ENCODE measurements at places on chromosomes 5 and 9. TPM values are rescaled to one million over a fixed set of nuclear protein-coding genes. Genes with fewer than 3 reads are reported as not detected.

GAS1 gene
- 16.8 TPM for total RNA-seq

FBP1 gene
- 357 TPM for total RNA-seq

NRARP gene
- 21.5 TPM for total RNA-seq

IFNA21 gene
- not detected for total RNA-seq

KLF9 gene
- 91.0 TPM for total RNA-seq

CFAP157 gene
- total RNA-seq, result 0.29 TPM

DROSHA gene
- 50.9 TPM for total RNA-seq

ARHGEF37 gene
- total RNA-seq, result 13.3 TPM

RLN2 gene
- total RNA-seq, result not detected

GRCh38 chr9:131257266-131258025 is 18.9 kb downstream of the FAM78A start:
- DNase-seq, result no peak

DNA sequence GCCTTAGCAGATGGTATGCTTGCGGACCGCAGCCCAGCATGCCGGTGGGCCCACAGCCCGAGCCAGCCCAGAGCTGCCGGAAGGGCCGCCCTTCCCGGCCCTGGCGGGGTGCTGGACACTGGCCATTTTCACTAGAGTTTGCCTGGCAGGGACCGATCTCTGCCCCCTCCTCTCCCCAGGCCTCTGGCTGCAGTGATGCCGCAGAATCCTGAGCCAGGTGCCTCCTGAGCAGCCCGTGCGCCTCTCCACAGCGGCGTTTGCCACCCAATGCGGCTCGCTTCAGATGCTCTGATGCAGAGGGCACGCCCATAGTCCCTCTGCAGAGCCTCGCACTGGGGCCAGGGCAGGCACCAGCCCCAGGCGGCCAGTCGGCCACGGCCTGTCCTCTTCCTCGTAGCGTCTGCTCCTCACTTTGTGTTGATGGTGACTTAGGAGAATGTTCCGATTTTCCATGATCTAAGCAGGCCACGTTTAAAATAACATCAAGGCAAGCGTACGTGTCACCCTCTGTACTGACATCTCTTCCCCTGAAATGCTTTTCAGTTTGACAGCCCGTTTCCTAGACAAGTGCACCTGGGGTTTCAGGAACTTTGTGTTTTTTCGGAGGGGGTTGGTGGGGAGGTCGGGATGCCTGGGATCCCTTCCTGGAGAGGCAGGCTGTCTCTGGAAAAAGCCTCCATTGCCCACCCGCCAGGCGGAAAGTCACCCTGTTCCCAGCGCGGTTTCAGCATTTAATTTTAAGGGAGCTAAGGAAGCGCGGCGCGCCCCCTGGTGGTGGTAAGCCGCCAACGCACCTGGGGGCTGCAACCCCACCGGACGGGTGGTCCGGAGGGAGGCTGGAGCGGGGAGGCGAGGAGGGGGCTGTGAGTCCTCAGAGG is 29.8 kb upstream of the HMCN2 start:
- peak; percentile 84 for DNase-seq

DNA sequence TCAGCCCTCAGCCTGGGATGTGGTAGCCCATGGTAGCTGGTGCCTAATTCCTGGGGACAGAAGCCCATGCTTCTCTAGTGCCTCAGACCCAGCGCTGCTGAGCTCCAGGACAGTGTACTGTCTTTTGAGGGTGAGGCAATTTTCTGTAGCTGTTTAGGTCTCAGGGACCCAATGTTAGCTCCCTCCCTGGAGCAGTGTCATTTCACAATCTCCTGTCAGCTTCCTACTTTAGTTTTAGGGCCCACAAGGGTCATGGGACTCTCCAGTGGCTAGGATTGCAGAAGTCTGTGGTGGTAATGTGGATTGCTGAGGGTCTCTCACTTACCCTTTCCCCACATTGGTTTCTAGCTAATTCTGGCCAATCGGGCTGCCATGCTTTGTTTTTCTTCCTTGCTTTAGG is 67.7 kb upstream of the CCL21 start:
- no peak for DNase-seq

GRCh38 chr9:136983656-136984314 is 992 bp downstream of the LCNL1 start:
- no peak for DNase-seq

DNA sequence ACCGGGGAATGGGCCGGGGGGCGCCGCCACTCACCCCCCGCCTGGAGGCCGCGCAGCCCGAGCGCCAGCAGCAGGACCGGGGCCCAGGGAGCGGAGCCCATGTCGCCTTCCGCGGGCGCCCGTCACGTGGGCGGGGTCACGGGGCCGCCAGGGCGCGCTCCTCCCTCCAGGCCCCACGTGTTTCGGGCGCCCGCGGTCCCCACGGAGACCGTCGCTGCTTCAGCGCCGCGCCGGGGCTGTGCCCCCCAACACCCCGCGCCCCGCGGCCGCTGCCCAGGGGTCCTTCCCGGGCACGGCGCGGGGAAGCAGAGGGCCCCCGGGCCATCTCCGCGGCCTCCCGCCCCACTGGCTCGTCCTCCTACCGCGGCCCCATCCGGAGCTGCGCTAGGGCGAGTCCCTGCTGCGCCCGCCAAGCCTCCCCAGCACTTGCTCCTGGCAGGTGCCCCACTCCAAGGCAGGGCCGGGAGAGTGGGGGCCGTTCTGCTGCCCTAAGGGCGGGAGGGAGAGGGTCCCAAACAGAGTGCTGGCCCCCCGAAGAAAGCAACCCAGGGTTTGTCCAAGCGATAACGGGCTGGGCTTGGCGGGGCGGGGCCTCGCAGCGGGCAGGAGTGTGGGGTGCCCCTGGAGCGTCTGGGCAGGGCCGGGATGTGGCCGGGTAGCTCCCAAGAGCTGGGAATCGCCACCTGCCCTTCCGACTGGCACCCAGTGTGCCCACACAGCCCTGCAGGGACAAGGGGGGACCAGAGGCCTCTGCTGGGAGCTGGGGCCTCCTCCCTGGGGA is at the start of gene DPP7:
Gene DPP7, minus strand, starts transcription at position 121 of the 781 bp plus-strand sequence. Its CDS starts 20 bp downstream, at position 101.
- peak; percentile 90 for DNase-seq

GRCh38 chr9:137049544-137050449 is 3.8 kb upstream of the NPDC1 start:
- no peak for DNase-seq

- DNase-seq, result no peak
Measured at GRCh38 chr9:96779089-96779488, 1.2 kb upstream of the ZNF510 start.

DNA sequence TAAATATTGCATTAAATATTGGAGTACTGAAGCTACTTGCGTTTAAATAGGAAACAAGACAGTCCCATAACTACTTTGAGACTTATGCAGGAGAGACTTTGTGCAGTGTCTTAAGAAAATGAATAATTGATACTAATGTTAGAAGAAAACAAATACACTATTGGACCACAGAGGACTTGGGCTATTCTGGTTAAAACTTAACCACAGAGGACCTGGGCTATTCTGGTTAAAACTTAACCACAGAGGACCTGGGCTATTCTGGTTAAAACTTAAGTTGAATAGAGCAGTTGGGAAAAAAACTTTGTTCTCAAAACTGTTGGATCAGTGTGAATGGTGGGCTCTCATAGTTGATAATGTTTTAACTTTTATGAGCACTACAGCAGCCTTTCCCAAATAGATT is 141.7 kb downstream of the WDR70 start:
- no peak for DNase-seq

GRCh38 chr9:126650404-126651341 is 36.9 kb downstream of the LMX1B start:
- no peak for DNase-seq

DNA sequence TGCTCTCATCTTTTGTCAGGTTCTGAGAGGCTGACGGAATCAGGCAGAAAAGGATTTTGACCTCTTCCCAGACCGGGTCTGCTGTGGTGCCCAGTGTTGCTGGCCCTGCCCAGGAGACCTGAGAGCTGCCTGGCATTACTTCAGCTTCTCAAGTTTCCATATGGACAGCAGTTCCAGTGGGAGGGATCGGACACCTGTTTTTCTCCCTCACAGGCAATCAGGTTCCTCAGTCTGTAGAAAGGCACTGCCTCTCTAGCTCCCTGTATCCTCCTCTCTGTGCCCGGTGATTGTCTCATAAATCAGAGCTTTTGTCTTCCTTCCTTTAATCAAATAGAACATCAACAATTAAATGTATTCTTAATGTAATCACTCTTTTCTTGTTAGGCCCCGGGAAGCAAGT is 198.7 kb downstream of the SEMA6A start:
- no peak for DNase-seq

DNA sequence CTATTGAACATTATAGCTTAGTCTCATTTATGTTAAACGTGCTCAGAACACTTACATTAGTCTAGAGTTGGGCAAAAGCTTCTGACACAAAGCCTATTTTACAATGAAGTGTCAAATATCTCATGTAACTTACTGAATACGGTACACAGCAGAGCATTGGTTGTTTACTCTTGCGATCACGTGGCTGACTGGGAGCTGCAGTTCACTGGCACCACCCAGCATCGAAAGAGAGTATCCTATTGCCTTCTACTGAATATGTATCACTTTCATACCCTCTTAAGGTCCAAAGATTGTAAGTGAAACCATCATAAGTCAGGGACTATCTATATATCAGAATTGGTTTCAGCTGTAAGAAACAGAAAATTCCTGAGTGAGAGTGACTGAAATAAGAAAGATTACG is 42.6 kb upstream of the OSMR start:
- DNase-seq, result no peak

- DNase-seq, result no peak
Measured at GRCh38 chr9:110891760-110892159, 146.5 kb downstream of the LPAR1 start.

GRCh38 chr9:121692606-121693387 is 41.4 kb downstream of the DAB2IP start:
- no peak for DNase-seq

GRCh38 chr9:123344192-123344949 is 11.6 kb upstream of the CRB2 start:
- no peak for DNase-seq

DNA sequence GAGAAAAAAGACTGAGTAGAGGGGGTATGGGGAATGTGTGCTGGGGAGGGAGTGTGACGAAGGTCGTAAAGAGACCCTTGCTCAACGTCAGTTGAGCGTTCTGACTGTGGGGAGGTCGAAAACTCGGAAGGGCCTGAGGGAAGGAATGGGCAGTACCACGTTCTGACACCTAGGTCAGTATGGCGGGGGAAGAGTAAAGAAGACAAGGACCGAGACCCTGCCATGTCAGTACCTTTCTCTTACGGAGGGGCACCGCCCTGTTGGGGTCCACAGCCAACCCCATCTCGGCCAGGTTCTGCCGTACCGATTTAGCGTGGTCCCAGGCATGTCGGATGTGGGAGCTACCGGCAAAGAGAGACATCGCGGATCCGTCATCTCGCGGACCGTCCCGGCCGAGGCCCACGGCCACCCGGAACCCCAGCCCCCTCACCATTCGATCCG is 375 bp downstream of the NOP16 start:
- DNase-seq, result no peak

DNA sequence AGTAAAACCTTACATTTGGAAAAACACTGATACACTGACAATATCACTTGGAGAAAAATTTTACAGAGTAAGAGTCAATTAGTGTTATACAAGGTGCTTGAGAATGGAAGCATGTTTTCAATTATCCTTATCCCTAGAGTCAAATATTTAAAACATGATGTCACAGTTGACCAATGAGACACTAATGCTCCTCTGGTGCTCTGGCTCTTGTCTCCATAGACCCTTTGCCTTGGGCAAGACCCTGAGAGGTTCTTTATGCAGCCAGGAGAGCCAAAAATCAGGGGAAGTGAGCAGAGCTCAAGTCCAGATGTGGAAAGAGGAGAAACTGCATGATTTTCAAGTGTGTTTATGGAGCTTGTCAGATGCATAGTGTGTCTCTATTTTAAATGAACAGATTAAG is 153.9 kb downstream of the MARCHF11 start:
- DNase-seq, result no peak

All from upper lobe of right lung (tissue), 1 donor.